ENCODE measurements at places on chromosomes 16 and 17.
A peak's percentile ranks its signal among the peaks of the same experiment; 100 is the strongest.

- no peak for DNase-seq
Observed at GRCh38 chr16:63628812-63629211, 1493.1 kb downstream of the CDH11 start.

- no peak for DNase-seq
Observed at GRCh38 chr16:83802554-83803205, 5.1 kb upstream of the HSBP1 start.

GRCh38 chr16:72428681-72429376 is 256.9 kb upstream of the PMFBP1 start:
- no peak for DNase-seq

- DNase-seq: no peak
Observed at GRCh38 chr16:47990676-47991075, 165.1 kb downstream of the ABCC12 start.

GRCh38 chr17:35752471-35752870 is 568 bp downstream of the GAS2L2 start:
- DNase-seq: no peak

- DNase-seq: peak; percentile 53
Observed at GRCh38 chr16:11793840-11794239, 3.2 kb downstream of the ZC3H7A start.

- DNase-seq: no peak
Observed at GRCh38 chr16:65343556-65343955, 221.7 kb upstream of the CDH11 start.

DNA sequence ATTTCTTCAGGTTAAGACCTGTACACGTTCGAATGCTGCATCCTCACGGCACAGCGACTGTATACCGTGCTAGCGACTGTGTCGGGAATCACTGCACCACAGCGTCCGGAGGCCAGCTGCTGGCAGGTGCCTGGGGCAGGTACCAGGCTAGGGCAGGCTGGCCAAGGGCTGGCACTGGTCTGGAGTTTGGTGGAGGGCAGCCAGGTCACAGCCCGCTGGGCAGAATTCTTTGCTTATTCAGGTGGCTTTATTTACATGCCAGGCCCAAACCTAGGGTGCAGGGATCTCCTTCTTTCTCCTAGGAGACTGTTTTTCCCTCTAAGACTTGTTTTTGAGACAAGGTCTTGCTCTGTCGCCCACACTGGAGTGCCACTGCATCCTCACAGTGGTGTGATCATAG is 37.9 kb downstream of the COTL1 start:
- DNase-seq: no peak

GRCh38 chr16:28188085-28188916 is 23.5 kb downstream of the XPO6 start:
- DNase-seq: no peak

- DNase-seq: no peak
Observed at GRCh38 chr17:58517378-58517927, 3.0 kb upstream of the MTMR4 start.

GRCh38 chr17:4802228-4802627 is at the start of gene C17orf114:
Gene C17orf114 (minus strand): TSS chr17:4802328.
- no peak for DNase-seq

DNA sequence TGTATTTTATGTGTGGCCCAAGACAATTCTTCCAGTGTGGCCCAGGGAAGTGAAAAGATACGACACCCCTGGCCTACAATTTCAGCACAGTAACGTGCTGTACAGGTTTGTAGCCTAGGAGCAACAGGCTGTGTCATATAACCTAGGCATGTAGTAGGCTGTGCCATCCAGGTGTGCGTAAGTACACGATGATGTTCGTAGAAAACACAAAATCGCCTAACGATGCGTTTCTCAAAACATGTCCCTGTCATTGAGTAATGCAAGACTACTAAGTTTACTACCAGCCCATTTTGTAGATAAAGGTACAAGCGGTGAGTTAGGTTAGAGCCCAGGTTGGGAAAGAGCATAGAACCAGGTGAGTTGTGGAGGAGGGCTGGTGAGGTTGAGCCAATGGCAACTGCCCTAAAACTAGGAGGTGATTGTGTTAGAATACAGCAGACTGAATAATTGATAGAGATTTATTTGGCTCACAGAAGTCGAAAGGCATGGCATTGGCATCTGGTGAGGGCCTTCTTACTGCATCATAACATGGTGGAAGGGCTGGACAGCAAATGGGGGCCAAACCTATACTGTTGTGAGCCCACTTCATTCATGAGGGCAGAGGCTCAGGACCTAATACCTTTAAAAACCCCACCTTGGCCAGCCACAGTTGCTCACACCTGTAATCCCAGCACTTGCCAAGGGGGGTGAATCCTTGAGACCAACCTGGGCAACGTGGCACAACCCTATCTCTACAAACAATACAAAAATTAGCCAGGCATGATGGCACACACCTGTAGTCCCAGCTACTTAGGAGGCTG is 4.2 kb downstream of the EIF1 start:
- no peak for DNase-seq

- DNase-seq: peak; percentile 40
Observed at GRCh38 chr17:75109046-75109406, 743 bp upstream of the ARMC7 start.

- DNase-seq: peak; percentile 81
Observed at GRCh38 chr17:1485423-1486376, 6.8 kb downstream of the MYO1C start.

DNA sequence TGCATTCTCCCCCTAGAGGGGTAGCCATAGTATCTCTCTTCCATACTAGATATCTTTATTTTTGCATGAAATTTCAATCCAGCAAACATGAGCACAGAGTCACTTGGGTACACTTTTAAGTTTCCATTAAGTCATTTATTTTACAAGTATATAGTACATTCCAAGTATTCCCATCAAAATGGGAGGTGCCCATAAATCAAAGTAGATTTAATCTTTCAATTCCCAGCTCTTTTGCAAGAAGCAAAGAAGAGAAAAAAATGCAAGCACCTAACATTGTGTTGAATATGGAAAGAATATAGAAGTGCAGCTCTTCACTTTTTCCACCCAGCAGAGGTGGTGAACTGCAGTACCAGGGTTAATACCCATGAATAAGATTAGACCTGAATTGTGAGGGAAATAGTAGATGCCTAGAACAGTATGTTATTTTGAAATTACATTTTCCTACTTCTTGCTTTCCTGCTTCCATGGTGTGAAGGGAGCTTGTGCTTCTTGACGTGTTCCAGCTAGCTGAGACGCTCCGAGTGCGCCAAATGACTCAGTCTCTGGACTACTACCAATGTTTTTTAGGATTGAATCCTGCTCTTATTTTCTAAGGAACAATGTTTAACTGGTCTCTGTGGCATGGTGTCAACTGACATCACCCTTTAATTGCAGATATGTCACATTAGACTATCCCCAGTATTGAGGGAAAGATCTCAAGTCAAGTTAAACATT is 151.1 kb upstream of the MAF start:
- no peak for DNase-seq

DNA sequence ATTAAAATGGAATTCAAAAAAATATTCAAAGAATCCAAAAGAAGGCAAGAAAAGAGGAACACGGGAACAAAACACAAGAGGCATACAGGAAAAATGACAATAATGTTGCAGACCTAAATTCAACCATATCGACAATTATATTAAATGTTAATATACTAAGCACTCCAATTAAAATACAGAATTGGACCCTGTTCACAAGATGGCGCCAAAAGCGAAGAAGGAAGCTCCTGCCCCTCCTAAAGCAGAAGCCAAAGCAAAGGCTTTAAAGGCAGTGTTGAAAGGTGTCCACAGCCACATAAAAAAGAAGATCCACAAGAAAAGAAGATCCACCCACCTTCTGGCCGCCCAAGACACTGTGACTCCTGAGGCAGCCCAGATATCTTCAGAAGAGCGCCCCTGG is 6.3 kb upstream of the XAF1 start:
- peak; percentile 22 for DNase-seq

- DNase-seq: peak; percentile 63
Observed at GRCh38 chr17:14813649-14814370, 451.3 kb downstream of the PMP22 start.

GRCh38 chr17:58360296-58361063 is 8.5 kb upstream of the SUPT4H1 start:
- DNase-seq: no peak

DNA sequence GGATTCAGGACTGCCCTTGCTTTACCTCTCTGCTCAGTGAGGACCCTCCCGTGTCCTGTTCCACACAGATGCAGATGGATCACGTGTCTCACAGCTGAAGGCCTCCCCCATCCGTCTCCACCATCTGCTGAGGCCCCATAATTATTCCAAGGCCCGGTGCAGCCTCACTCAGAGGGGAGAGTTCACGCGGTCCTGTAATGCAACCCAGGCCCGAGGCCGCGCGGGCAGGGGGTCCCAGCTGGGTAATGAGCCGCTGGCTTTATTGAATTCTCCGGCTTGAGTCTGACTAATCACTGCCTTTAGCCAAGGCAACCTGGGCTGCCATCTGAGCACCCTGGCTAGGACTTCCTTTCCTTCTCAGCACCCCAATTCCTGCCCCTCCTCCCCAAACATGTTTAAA is 4.4 kb upstream of the WFIKKN2 start:
- no peak for DNase-seq

DNA sequence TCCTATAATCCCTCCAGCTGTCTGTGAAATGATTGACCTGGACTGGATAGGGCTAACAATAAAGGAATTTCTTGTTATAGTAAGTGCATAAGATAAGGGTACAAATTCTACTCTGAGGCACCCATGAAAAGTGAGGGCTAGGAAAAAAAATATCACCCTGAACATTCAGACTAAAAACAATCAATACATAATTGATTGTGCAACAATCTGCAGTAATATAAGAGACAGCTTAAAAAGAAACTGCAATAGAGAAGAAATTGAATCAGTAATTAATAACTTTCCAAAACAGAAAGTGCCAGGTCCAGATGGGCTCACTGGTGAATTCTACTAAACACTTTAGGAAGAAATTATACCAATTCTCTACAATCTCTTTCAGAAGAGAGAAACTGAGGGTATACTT is 44.2 kb upstream of the CREBBP start:
- no peak for DNase-seq

DNA sequence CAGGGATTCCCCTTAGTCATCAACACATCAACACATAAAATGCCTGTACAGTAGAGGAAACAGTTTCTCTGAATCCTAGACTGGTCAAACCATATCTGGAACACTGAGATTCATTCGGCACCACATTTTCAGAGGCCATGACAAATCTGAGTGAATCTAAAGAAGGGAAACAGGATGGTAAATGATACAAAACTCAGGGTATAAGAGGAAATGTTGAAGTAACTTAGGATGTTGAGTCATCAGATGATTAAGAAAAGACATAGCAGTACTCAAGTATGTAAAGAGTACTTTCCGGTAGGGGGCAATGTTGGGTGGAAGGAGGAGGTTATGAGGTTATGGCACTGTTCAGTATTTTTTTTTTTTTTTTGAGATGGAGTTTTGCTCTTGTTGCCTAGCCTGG is 358.5 kb upstream of the PMFBP1 start:
- peak; percentile 11 for DNase-seq

DNA sequence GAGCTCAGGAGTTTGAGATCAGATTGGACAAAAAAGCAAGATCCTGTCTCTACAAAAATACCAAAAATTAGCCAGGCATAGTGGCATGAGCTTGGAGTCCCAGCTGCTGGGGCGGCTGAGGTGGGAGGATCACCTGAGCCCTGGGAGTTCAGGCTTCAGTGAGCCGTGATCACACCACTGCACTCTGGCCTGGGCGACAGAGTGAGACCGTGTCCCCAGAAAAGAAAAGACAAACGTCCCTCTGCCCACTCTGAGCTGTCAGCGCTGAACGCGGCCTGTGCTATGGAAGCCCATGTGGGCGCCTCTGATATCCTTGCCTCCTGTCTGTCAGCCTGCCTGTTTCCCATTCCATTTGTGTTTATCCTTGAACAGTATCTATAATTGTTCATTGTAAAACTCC is 50.7 kb downstream of the FOXK2 start:
- DNase-seq: no peak

DNA sequence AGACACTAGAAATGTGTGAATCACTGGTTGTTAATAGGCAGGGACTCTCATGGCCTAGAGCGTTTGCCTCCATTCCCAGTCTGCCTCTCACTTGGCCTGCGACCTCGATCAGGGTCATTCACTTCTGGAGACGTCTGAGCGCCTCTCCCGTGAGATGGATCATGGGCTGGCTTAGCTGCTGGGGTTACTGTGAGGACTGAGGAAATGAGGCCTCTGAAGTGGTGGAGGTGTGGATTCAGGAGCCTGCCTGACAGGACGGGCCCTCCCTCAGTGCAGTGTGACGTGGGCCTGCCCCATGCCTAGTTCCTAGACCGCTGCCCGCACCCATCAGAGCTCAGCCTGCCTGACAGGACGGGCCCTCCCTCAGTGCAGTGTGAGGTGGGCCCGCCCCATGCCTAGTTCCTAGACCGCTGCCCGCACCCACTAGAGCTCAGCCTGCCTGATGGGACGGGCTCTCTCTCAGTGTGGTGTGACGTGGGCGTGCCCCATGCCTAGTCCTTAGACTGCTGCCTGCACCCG is 61.9 kb downstream of the BANP start:
- peak; percentile 3 for DNase-seq

- no peak for DNase-seq
Observed at GRCh38 chr17:152860-153420, 15.6 kb downstream of the SCGB1C2 start.

GRCh38 chr17:76909971-76910760 is 42.0 kb downstream of the MGAT5B start:
- peak; percentile 68 for DNase-seq

DNA sequence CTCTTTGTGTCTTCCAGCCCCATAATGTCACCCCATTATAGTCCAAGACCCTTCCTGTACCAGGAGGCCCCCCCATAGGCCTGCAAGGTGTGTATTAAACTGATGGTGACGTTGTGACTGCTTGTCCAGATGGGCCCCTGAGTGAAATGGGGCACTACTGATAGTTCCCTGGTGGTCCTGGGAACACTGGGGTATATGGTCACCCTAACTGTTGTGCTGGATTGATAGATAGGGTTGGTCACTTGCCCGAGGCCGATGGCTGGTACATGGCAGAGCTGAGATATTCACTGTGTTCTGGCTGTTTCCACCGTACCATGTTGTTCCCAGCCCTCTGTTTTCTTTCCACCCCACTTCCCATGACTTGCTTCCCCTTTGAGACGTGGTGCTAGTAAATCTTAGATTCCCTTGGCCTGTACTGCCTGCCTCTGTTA is 4.3 kb downstream of the CNP start:
- DNase-seq: no peak

GRCh38 chr16:70298988-70299938 is at the start of gene DDX19B:
Gene DDX19B (plus strand): TSS chr16:70299186. CDS start chr16:70299298, 112 bp downstream.
- peak; percentile 83 for DNase-seq

- no peak for DNase-seq
Observed at GRCh38 chr16:81096715-81097208, 567 bp upstream of the GCSH start.

GRCh38 chr16:84159800-84160199 is 14.7 kb downstream of the DNAAF1 start:
- DNase-seq: no peak

GRCh38 chr17:72407336-72407909 is 286.6 kb downstream of the SOX9 start:
- DNase-seq: no peak

DNA sequence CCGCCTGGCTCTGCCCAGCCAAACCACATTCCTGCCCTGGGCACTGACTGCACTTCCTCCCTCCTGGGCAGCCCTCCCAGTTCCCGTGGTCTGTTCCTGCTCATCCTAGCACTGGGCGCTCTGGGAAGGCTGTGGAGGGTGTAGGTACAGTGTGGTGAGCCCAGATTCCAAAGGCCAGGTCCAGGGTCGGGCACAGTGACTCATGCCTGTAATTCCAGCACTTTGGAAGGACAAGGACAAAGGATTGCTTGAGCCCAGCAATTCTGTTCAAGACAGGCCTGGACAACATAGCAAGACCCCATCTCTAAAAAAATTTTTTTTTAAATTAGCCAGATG is 30.6 kb downstream of the C16orf74 start:
- DNase-seq: no peak
